ENCODE measurements at places on chromosomes 16 and 17.
A peak's percentile ranks its signal among the peaks of the same experiment; 100 is the strongest.

- no peak for DNase-seq
Observed at GRCh38 chr17:37107406-37108083, 158.8 kb downstream of the AATF start.

- no peak for DNase-seq
Observed at GRCh38 chr16:72983241-72983640, 64.7 kb downstream of the ZFHX3 start.

- peak; percentile 23 for DNase-seq
Observed at GRCh38 chr17:46822388-46822921, 4.0 kb upstream of the WNT3 start.

DNA sequence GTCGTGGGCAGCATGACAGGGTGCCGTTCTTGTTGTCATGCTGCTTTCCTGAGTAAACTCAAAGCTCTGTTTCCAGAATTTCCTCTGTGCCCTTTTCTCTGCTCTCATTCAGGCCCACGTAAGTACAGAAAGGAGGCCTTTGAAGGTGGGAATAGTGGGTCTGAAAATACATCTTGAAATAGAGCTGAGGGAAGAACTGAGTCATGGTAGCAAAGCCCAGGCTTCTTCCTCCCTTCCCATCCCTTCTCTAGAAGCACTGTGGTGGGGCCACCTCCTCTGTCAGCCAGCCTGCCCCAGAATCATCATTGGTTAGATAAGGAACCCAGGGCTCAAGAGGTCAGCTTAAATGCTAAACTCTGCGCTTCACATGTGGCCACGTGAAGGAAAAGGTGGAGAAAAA, 9.4 kb downstream of the CTRL start:
- no peak for DNase-seq

DNA sequence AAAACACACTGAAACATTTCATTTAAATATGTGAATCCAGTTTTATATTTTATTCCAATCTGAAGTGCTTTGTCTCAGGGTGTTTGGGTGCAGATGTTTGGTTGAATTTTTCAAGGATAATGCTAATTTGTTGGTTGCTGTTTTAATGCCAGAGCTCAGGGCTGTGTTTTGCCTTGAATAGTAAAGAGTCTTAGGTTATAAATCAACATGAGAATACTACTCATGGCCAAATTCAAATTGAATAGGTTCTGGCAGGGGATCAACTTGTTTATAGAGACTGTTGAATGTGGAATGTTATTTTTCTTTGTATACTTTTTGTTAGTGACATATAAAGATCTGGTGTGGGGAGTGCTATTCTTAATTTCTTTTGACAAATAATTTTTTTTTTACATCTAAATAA, 18.8 kb downstream of the TOM1L1 start:
- DNase-seq: no peak

GRCh38 chr17:66143657-66144282, 48.2 kb downstream of the CEP112 start:
- no peak for DNase-seq

GRCh38 chr17:7849751-7850504, 4.9 kb upstream of the TMEM88 start:
- no peak for DNase-seq

- DNase-seq: no peak
Observed at GRCh38 chr17:27603880-27604794, 26.9 kb upstream of the LGALS9 start.

DNA sequence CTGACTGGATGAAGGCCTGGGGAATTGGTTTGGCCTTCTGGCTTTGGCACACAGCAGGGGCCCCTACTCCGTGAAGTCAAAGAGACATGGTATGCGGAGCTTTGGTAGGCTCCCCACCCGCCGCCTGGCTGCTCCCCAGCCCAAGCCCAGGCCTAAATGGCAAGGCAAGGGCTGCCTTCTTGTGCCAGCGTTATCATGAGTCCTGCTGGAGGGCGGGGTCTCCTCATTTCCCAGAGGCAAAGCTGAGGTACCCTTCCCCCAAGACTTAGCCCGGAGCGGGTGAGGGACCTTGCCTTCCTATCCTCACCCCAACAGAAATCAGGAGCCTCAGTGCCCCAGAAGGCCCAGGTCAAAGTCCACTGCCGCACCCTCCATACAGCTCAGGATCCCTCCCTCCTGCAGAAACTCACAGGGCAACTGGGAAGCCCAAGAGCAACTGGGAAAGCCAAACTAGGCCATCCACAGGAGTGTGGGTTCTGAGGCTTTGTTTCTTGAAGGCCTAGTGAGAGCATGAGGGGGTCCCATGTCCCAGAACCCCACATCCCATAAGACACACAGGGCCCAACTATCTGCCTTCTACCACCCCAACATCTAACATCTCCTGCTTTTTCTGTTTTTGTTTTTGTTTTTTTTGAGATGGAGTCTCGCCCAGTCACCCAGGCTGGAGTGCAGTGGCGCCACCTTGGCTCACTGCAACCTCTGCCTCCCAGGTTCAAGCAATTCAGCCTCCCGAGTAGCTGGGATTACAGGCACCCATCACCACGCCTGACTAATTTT, 9.3 kb downstream of the PGAP3 start:
- no peak for DNase-seq

- no peak for DNase-seq
Observed at GRCh38 chr17:27497696-27498095, 41.4 kb downstream of the KSR1 start.

- peak; percentile 78 for DNase-seq
Observed at GRCh38 chr17:32486701-32487472, at the start of gene CDK5R1. Gene CDK5R1 (plus strand): TSS chr17:32486993. CDS start chr17:32487621, 628 bp downstream.

GRCh38 chr17:82668024-82668630, 19.9 kb upstream of the WDR45B start:
- DNase-seq: no peak

DNA sequence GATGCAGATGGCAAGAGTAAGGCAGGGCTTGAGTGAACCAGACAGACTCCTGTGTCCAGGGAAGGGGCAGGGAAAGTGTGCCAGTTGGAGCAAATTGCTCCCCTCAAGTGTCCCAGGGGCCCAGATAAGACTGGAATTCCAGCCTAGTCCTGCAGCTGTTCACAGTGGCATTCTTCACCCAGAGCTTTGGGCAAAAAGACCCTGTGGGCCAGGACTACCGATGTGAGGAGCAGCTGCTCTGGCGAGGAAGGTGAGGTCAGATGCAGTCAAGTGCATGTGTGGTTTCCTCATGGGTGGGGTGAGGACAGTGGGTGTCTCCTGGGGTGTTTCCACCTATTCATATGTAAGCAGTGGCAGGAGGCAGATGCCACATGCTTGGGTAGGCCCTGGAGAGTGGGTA, 14.3 kb downstream of the NEUROD2 start:
- DNase-seq: no peak

DNA sequence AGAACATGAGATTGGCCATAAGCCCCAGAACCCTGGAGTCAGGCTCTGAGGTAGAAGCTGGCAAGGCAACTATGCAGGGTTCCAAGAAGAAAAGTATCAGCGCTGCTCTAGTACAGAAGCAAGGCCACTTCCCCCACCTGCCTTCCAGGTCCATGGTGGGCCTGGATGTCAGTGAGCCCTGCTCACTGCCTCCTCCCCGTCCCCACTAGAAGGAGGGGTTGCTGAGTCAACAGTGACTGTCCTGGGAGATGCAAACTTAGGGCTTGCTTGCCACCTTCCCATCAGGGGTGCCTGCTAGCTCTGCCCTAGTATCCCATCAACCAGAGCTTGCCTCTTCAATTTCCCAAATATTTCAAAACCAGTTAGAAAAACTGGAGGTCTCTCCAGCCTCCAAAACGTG, 29.6 kb upstream of the SREBF1 start:
- DNase-seq: no peak

DNA sequence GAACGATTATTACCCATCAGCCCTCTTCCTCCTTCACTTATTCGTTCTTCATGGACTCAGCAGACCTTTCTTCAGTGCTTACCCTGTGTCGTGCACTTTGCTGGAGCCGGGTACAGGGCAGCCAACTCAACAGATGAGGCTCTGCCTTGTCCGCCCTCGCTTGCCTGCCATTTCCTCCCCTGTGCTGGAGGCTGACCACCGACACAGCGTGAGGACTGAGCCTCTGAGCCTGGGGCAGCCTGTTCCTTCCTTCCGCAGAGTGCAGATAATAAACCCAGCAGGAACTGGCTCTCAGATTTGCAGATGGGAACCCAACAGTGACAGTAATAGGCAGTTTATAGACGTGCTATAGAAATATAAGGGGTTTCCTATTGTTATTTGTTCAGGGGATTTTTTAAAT, 7.0 kb upstream of the SLC39A11 start:
- DNase-seq: no peak

DNA sequence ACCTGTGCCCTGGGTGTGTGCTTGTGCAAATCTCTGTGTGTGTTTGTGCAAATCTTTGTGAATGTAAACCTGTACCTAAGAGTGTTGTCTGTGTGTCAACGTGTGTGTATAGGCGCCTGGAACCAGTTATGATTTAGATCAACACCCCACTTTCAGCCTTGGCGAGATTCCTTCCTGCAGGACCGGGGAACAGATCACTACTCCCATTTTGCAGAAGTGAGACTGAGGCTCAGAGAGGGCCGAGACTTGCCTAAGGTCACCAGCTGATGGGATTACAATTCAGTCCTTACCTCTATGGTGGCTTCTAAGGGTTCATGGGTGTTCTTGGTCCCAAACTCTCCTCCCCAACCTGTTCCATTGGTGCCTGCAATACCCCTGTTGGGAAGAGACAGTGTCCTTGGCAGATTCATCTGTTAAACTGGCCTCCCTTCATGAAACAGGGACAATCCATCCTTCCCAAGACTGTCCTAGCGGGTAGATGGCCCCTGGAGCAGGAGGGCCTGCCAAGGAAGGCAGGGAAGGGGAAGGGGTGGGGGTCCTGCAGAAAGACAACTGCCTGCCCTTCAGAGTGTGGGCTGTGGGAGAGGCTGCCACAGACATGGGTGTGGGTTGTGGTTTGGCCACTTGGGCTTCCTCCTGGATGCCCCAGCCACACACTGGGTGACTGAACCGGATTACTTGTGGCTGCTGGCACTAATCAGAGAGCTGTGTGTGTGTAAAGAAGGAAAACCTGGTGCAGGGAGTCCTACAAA, 6.9 kb upstream of the MAPK7 start:
- peak; percentile 36 for DNase-seq

- no peak for DNase-seq
Observed at GRCh38 chr16:81861915-81862314, 82.8 kb downstream of the PLCG2 start.

DNA sequence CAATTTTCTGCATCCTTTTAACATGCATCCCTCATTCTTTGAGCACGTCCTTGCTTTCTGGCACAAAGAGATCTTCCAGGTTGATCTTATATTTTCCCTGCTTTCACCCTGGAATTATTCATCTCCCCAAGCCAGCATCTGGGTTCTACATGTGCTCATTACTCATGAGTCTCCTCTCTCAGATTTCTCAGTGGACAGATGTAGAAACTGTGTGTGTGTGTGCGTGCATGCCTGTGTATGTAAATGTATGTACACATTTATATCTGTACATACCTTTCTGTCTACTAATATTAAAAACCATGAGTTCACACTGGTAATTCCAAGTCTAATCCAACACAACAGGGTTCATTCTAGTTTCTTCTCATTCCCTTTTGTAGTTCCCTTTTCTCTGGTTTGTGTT, 41.9 kb upstream of the NSRP1 start:
- no peak for DNase-seq

DNA sequence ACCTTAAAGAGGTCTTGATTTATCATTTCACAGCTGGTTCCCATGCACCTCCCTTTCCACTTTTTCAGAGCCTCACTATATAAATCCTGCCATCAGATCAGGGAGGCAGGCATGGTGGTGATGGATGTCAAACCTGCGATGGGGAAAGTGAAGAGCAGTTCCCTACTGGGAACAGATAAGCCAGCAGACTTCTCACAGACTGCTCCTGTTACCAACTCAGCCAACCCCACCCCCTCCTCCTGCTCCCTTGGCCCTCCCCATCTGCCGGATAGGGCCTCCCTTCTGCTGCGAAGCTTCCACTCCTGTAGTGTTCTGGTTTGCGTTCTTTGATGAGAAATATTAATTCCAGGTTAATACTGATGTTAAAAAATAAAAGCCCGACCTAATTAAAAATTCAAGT, 232.1 kb downstream of the STX8 start:
- no peak for DNase-seq

DNA sequence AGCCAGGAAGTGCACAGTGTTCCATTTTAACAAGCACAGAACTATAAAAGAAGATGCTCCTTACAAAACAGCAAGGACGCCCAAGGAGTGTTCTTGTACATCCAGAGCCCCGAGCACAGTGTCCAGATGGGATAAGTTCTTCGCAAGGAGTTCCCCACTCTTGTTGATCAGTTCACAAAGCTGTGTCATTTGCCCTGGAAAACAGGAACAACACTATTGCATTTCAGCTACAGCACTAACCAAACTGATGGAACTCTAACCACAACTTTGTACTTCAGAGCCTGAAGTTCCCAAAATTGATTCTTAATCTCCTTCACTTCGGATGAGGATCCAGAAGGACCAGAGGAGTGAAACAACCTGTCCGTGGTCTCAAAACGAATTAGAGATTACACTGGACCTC, 5.1 kb downstream of the COPS3 start:
- DNase-seq: no peak

GRCh38 chr17:43974382-43975266, 20.9 kb upstream of the PYY start:
- no peak for DNase-seq

GRCh38 chr16:25494292-25494691, 197.5 kb upstream of the HS3ST4 start:
- DNase-seq: no peak

DNA sequence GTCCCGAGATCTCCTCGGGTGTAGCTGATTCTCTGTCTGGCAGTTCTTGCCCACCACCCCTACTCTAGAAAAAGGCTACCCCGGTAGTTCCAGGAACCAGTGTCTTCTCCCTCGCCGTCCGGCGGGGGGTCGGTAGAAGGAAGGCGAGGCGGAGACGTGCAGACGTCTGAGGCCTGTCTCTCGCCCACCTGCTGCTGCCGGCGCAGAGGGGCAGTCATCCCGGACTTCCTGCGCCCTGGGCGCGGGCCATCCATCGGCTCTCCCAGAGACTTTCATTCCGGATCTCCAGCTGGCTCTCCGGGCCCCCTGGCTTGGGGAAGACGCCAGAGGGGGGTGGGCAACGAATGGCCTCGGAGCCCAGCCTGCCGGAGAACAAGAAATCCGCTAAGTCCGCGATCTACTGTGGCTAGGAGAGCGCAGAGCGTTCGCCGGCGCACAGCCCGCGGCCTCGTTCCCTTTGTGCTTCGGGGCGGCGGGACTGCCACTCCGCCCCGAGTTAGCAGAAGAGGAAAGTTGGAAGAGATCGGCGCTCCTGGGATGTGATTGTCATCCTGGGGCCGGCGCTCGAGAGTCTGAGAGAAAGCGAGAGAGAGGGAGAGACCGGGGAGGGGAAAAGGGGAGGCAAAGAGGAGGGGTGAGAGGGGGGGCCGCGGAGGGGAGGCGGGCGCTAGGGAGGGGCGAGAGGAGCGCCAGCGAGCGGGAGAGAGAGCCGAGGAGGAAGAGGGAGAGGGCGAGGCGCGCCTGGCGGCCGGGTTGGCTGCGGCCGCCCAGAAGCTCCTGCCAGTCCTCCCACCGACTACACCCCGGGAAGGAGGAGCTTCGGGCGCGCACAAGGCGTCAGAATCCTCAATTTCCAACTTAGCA, at the start of gene IRX5:
IRX5 (plus strand) TSS at position 861 of the 864 bp plus-strand sequence. CDS start 334 bp downstream, outside the sequence.
- DNase-seq: peak; percentile 42

DNA sequence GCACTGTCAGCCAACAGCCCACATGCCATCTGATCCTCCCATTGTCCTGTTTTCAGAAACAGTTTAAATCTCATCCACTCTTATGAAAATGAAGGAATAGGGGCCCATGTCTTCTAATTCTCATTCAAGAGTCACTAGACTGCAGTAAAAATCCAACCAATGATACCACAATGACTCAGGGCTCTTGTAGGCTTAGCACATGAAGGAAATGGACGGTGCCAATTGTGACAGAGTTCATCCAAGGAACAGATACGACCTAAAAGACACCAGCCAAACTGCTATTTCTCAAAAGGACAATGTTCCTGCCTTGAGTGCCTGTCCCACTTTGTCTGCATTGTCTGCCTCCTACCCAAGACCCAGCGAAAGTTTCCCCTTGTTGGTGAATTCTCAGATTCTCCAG, 204.8 kb upstream of the COX10 start:
- DNase-seq: no peak
